ENCODE measurements at places on chromosomes 7 and 10.

DNA sequence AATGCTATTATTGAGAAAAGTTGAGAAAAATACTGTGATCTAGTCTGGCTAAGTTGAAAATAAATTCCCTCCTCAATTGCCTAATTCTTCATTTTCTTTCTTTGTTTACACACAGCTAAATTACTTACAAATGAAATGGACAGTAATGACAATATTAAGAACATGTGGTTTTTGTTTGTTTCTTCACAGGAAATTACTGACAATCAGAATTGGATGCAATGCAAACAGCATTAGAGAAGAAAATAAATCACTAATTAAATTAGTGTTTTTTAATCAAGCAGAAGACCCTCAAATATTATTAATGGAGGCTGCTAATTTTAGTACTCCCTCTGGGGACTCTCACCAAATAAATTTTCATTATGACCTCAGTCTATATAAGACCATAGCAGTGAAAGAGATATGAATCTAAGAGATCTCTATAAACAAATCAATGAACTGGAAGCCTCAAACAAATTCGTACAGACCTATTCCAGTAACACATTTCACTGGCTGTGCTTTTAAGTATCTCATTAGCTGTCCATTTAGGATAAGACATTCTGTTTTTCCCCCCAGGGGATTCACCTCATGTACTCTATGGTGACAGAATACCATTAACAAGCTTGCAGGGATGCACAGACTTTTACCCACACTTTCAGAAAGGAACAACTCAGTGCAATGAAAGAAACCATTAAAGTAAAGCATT, 202.0 kb upstream of the DGKB start:
- DNase-seq, result no peak

GRCh38 chr7:128304212-128304611, 39.5 kb downstream of the RBM28 start:
- DNase-seq, result no peak

- no peak for DNase-seq
Measured at GRCh38 chr10:30554440-30554825, 75.1 kb downstream of the LYZL2 start.

DNA sequence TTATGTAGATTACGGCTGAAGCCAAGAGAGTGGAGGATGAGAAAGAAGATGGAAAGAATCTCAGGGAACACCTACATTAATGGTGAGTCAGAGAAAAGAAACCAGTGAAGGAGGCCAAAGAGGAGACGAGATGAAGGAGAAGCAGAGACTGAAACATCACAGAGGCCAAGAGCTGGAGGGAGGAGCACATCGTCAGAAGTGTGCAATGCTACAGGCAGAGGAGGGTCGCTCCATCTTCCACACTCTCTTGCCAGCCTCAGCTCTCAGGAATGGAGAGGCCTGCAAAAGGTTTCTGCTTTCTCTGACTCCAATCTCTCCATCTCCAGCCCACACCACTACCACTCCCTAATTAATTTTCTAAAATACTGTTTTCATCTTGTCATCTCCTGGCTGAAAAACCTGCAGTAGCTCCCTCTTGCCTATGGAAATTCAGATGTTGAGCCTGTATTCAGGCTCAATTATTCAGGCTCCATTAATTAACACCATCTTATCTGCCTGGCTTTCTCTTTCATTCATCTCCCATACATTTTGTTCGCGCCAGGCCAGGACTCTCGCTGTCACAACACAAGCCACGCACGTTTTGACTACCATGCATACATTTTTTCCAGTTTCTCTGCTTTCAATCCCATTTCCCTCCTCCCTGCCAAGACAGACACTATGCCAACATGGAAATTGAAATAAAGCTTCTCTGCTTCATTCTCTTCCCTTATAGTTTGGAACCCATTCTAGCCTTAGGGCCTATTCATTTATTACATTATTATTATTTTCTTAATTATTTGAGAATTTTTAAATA, 165.8 kb downstream of the INHBA start:
- no peak for DNase-seq

DNA sequence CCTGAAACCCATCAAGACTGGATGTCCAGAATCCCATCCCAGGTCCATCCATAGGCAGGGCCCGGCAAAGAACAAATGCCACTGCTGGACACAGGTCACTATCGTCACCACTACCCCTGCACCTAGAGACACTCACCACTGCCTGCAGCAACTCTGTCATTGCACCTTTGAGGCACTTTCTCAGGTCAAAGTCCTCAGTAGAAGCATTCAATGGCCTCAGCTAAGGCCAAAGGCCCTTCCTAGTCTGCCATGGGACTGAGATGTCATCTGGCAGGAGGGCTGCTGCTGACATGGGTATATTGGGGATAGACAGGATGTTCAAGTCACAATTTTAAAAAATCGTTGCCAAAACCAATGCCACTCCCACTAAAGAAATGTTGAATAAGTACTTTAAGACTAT, 58.7 kb downstream of the GPAM start:
- DNase-seq, result no peak

DNA sequence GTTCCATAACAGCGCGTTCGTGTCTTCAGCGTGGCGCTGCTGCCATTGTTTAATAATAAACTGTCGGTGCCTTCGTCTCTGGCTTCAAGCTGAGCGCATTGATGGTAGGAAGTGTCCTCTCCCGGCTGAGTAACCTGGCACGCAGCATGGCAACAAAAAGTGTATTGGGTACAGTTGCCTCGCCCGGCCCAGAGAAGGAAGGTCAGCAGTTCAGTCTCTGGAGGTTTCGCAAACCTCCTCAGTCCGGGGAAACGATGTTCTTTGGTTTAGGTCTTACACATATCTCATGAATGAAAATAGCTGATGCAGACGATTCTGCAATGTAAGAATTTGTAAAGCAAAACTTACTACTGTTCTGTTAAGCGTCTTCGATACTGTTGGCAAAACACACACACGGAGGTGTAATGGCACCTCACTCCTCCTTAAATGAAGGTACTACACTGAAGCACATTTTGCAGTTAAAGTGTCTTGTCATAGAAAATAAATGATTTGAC, 739 bp upstream of the CCDC186 start:
- DNase-seq, result no peak

- no peak for DNase-seq
Measured at GRCh38 chr10:62894156-62894555, 78.0 kb upstream of the EGR2 start.
